CD8-positive, alpha-beta T cell (primary cell): ENCODE measurements at places on chromosomes 5 and 9.

DNA sequence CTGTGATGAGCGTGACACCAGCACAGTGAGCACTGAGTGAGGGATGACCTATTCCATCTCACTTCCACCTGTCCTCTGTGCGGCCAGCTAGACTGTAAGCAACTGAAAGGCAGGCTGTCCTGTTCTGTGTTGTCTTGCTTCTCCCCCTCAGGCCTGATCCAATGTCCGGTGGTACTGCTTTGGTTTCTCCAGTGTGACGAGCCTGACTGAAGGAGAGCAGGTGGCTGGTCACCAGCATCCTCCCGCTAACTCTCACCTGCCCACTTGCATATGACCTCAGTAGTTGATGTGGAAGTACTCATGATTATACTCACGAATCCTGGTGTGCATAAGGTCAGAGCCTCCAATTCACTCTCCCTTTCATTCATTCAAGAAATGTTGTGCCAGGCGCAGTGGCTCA lies 2.4 kb upstream of the SLC27A4 start:
- DNase-seq, result no peak

- DNase-seq, result no peak
Observed at GRCh38 chr5:6717687-6718086, 4.5 kb downstream of the TENT4A start.

DNA sequence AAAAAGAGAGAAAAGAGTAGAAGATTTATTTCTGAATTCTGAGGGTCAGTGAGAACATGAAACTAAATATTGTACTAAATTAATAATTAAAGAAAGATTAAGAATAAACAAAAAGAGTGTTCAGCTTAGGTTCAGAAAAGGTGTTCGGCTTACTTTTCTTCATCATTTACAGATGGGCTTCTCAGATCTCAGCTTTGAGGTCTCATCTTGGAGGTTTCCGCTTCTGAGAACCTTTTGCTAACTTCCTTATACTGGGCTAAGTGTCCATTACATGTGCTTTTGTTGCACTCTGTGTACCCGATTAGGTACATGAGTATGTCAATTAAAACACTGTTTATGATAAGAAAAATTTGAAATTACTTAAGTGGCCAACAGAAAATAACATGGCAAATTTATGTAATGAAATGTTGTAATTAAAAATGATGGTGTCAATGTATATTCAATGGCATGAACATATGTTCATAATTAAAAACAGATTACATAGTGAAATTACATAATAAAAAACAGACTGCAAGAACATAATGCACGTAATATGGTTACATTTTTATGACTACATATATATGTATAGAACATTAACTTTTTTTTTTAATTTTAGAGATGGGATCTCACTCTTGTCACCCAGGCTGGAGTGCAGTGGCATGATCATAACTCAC lies 17.3 kb upstream of the ITGA1 start:
- no peak for DNase-seq

DNA sequence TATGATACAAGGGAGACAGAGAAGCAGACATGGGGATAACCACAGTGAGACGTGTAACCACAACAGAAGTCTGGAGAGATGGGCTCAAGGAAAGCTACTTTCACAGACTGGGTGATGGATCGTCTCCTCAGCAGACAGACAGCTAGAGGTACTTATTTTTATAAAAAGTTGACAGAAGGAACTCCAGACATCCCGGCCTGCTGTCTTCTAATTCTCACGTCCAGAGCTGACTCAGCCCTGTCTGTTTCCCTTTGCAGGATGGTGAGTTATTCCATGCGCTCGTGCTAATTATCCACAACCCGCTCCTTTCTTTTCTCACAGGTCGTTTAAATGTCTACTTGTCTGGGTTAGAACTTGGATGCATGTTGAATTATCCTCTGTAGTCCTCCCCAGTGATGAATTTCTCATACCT lies 304.5 kb downstream of the CWC27 start:
- DNase-seq, result no peak

GRCh38 chr5:149007174-149007573 lies 55.7 kb downstream of the SH3TC2 start:
- DNase-seq, result no peak

GRCh38 chr5:141951332-141951781 lies 6.6 kb downstream of the PCDH12 start:
- no peak for DNase-seq

- no peak for DNase-seq
Observed at GRCh38 chr5:5436203-5436760, 13.8 kb downstream of the ICE1 start.

DNA sequence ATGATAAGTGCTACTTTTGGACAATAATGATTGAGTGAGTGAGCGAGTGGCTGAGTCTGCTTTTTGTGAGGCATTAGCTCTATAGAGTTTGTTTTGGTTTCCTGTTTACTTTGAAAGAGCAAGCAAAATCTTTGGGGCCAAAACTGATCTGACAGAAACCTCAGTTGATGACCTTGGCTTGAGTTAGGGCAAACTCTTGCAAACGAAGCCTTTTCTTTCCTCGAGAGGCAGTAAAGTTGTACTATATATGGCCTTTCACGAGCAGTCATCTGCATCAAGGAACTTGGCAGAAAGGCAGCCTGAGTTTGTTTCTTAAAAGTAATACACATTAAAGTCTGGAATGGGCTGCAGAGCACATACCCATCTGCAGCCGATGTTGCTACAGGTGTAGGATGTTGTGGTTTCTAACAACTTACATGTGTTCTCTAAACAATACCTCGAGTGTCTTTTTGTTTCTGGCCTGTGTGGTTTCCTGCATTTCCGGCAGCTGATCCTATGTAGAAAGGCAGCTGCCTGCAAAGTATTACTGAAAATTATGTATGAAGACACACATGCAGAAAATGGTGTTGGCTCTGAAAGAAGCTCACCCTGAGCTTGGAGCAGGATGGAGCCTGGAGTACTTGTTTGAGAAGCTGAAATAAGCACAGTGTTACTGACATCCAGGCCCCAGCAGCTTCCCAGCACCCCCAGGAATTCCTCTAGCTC lies 60.8 kb downstream of the FOXD1 start:
- DNase-seq, result peak; percentile 37

DNA sequence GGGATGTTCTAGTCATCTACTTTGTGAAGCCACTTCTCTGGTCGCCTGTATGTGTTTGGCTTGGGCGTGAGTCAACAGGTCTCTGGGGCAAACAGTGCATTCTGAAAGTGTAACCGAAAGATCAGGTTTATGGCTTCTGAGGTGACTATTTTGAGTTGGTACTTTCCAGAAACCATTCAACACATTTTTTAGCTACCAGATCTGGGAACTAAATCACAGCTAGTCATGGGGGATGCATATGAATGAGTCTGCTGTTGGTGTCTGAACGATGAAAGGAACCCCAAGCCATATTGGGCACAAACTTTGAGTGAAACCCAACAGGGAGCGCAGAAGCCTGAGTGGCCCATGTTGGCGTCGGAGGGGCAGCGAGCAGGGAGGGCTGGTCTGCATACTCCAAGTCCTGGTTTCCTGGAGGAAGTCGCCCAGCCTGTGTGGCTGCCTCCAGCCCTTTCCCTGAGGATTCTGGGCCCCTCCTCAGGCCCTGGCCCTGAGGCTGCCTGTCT lies 35.3 kb downstream of the UBE2QL1 start:
- no peak for DNase-seq
